Retina (tissue), 1 donor: ENCODE measurements at places on chromosomes 1 and 21.

- no peak for DNase-seq
Observed at GRCh38 chr1:2934642-2935081, 86.6 kb upstream of the ACTRT2 start.

GRCh38 chr1:15639262-15639661 is 22.0 kb downstream of the DDI2 start:
- DNase-seq, result no peak

DNA sequence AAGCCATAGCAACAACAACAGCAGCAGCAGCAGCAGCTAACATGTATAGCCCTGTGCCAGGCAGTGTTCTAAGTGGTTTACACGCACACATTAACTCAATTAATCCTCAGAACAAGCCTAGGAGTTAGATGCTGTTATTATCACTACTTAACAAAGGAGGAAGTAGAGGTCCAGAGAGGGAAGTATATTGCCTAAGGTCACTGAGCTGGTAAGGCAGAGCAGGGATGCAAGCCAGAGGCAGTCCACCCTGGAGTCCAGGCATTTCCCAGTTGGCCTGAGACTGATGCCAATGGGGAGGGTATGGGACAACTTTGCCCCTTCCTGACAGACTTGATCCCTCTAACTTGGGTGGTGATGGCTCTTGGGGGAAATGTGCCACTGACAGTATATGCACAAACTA is 6.8 kb downstream of the CDC14A start:
- DNase-seq, result no peak

DNA sequence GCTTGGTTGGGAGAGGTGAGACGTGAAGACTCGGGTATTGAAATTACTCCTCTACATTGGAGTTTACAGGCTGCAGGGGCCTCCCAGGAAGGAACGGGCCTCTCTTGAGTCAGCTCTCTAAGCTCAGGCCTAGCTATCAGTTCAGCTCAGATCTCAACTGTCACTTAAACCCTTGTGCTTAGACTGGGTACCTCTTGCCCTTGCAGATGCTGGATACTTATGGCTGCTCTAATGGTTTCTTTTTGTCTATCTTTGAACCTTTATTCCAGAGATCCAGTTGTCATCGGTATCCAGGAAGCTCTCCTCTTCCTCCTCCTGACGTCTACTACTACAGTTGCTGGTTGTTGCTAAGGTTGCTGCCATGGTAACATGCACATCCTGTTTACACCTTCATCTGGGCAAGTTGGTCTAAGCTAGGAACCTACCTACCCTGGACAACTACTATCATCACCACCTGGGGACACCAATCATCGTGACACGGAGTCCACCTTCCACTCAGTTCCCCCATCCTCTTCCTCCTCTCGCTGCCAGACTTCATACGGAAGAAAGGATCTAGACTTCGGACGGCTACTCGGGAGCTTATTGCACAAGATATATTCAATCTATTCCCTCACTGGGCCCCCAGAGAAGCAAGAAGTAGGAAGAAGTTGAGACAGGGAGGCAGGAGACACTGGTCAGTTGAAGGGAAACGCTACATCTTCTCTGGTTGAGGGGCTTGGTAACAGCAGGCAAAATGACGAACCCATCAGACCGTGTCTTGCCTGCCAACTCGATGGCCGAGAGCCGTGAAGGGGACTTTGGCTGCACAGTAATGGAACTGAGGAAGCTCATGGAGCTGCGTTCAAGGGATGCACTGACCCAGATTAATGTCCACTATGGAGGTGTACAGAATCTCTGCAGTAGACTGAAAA is 56.1 kb downstream of the ATP2B4 start:
- no peak for DNase-seq
